ENCODE measurements at places on chromosomes 3 and 15. TPM values are rescaled to one million over a fixed set of nuclear protein-coding genes. Genes with fewer than 3 reads are reported as not detected.

DNA sequence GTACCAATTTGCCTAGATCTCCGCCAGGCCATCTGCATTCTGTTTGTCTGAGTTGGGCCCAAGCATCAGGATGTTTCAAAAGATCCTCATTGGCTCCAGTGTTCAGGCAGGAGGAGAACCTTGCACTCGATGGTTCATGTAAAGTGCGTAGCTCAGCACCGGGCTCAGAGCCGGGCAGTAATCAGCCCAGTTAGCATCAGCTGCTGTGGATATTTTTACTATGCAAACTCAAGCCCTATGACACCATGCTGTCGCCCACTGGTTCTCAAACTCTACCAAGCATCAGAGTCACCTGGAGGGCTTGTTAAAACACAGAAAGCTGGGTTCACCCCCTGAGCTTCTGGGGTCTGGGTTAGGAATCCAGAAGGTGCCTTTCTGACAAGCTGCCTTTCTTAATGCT lies 310.8 kb downstream of the SHQ1 start:
- DNase-seq: no peak

AADACL2 gene
- total RNA-seq: not detected

GRCh38 chr15:29034151-29034550 lies 148.4 kb downstream of the APBA2 start:
- DNase-seq: no peak

- no peak for DNase-seq
Measured at GRCh38 chr3:134291319-134292254, 40.9 kb upstream of the RYK start.

SUCNR1 gene
- total RNA-seq: not detected

DNA sequence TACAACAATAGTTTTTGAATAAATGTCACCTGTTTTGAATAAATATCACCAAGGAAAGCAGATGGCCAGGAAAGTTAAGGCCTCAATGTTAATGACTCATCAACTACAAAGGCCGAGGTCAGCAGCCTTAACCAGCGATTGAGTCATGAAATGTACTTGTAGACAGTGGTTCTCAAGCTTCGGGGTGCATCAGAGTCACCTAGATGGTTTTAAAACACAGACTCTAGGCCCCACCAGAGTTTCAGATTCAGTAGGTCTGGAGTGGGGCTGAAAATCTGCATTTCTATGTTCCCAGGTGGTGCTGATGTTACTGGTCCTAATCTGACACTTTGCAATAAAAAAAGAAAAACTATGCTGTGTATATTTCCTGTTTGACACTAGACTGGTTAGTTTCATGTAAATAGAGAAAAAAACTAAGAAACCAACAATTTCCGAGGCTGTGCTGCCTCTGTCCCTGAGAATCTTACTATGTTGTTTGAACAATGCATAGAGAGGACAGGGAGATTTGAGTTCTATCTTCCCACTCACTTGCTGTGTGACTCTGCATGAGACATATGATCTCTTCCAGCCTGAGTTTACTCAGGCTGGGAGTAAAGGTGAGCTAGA lies 9.8 kb downstream of the RAB27A start:
- DNase-seq: peak; percentile 84

DNA sequence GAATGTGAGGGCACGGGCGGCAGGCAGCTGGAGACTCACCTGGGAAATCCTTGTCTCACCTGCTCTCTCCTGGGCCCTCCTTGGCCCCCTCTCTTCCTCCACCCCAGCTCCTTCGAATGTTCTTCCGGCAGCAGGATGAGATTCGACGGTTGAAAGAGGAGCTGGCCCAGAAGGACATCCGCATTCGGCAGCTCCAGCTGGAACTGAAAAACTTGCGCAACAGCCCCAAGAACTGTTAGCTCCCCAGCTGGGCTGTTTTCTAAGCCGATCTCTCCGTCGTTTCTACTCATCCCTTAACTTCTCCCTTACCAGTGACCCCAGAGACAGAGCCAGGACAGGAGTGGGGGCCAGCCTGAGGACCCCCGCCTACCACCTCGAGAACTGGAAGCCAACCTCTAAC lies 95.0 kb downstream of the ANP32A start:
- no peak for DNase-seq

DNA sequence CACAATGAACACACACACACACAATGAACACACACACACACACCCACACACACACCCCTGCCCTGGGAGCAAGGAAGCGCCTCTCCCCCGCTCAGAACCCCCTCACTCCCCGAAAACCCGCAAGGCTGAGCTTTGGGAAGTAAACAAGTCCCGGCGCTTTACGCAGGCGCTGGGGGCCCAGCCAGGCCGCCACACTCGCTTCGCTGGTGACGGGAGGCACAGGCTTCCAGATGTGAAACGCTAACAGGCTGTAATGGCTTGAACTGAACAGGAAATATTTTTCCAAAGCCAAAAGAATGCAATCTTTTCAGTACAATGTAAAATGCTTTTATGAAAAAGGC lies 122.7 kb upstream of the IGF1R start:
- DNase-seq: no peak

DNA sequence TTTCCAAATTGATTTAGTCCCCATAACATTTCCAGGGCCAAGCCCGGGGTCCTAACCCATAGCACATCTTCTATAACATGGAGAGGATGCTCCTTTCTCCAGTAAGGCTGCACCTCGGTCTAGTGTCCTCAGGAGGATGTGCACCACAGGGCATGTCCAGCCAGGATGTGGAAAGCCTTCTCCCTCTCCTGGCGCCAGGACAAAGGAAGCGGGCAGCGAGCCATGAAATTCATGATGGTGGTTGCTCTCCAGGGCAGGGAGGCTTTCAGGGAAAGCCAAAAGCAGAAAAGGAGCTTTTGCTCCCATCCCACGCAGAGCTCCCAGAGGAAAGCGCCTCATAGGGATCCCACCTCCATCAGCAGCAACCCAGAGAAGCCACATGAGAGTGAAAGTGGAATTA lies 220.0 kb downstream of the ADAMTSL3 start:
- no peak for DNase-seq

DNA sequence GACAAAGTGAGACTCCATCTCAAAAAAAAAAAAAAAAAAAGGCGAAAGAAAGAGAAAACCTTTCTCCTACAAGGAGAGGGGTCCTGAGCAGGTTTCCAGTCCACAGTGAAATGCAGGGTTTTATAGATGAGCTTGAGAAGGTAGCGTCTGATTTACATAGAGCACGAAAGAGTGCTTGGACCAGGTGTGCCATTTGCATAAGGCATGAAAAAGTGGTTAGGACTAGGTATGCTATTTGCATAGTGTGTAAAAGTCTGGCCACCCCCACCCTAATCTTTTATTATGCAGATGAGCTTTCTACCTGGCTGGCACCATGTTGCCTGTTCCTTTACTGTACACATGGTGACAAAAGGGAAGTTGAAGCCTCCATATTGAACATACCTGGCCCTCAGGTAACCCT lies 13.6 kb upstream of the RNU6-1 start:
- no peak for DNase-seq

GRCh38 chr15:52338058-52338457 lies 42.5 kb upstream of the MYO5C start:
- peak; percentile 25 for DNase-seq

GRCh38 chr3:21912711-21913110 lies 161.7 kb upstream of the ZNF385D start:
- DNase-seq: no peak

GRCh38 chr15:22908830-22909229 lies 70.4 kb downstream of the NIPA2 start:
- no peak for DNase-seq

GRCh38 chr3:181824961-181825360 lies 113.2 kb downstream of the SOX2 start:
- DNase-seq: no peak

All from endothelial cell of umbilical vein (primary cell).